ENCODE measurements at places on chromosomes 13 and 19. TPM values are rescaled to one million over a fixed set of nuclear protein-coding genes. Genes with fewer than 3 reads are reported as not detected.

Gene MYH14
- total RNA-seq = not detected

Gene PEAK3
- not detected for total RNA-seq

Gene IFNL1
- not detected for total RNA-seq

Gene ZNF417
- total RNA-seq = 14.5 TPM

Gene OR4F17
- total RNA-seq = under 0.01 TPM

Gene ZNF763
- 2.3 TPM for total RNA-seq

Gene AMER2
- not detected for total RNA-seq

Gene PSG3
- total RNA-seq = not detected

Gene VAV1
- under 0.01 TPM for total RNA-seq

Gene CGB2
- not detected for total RNA-seq

Gene ERCC5
- total RNA-seq = 74.9 TPM

Gene OR7D2
- total RNA-seq = not detected

Gene MIER2
- 16.6 TPM for total RNA-seq

Gene CILP2
- total RNA-seq = 0.37 TPM

Gene UFM1
- total RNA-seq = 85.8 TPM

Gene SLC46A3
- 5.8 TPM for total RNA-seq

Gene ANGPTL4
- total RNA-seq = 1.1 TPM

Gene CEBPA
- total RNA-seq = 0.57 TPM

Gene ZNF470
- 7.9 TPM for total RNA-seq

Gene GNG7
- 0.14 TPM for total RNA-seq

Gene ZNF729
- not detected for total RNA-seq

Gene RELB
- 5.5 TPM for total RNA-seq

Gene ZSWIM9
- 1.4 TPM for total RNA-seq

Gene TUBA3C
- total RNA-seq = not detected

Gene LPAR2
- 0.71 TPM for total RNA-seq

Gene CNOT3
- 5.3 TPM for total RNA-seq

Gene VPS36
- 17.9 TPM for total RNA-seq

Gene ZMYM2
- total RNA-seq = 50.8 TPM

Gene PDE4A
- 3.8 TPM for total RNA-seq

Gene FFAR3
- 0.14 TPM for total RNA-seq

Gene PRR19
- 0.14 TPM for total RNA-seq

Gene MRI1
- 22.6 TPM for total RNA-seq

Gene PSG6
- not detected for total RNA-seq

Gene FCGBP
- 0.14 TPM for total RNA-seq

Gene PABPC3
- total RNA-seq = 0.09 TPM

Gene FCHO1
- total RNA-seq = 0.14 TPM

Gene SACS
- 28.8 TPM for total RNA-seq

Gene C1QTNF9B
- 0.28 TPM for total RNA-seq
